Endodermal cell (in vitro differentiated cells): ENCODE measurements at places on chromosomes 7 and 10. TPM values are rescaled to one million over a fixed set of nuclear protein-coding genes. Genes with fewer than 3 reads are reported as not detected.

The ANXA8 gene
- total RNA-seq: 0.19 to 0.33 TPM in 2 of 3 replicates, not detected in the other

The GIMAP7 gene
- not detected in 2 replicates for total RNA-seq

The AOAH gene
- total RNA-seq: 0.59 and 0.70 TPM in 2 replicates

The MEIG1 gene
- total RNA-seq: 0.45 and 0.46 TPM in 2 replicates

The ANXA8L1 gene
- not detected in 2 replicates for total RNA-seq

The GDF10 gene
- total RNA-seq: not detected in 2 replicates

The MBL2 gene
- total RNA-seq: not detected in 2 replicates

The MMRN2 gene
- 0.79 and 1.3 TPM in 2 replicates for total RNA-seq
